ENCODE measurements at places on chromosomes 6 and 20.

DNA sequence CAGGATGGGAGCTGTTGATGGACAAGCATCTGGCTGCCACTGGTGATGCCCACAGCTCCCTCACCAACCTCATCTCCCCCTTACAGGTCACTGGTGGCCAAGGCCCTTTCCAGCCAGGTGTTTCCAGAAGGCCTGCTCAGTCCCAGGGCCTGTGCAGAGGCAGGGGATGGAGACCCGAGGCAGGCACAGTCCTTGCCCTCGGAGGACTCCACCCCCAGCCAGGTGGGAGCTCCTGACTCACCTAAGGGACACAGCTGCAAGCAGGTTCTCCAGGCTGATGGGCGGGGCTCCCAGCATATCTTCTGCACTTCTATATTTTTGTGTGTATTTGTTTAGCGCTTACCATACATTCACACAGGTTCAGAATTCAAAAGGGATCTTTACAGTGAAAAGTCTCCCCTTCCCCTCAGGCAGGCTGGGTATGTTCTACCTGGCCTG lies 17.4 kb downstream of the PRPH2 start:
- DNase-seq, result no peak

GRCh38 chr20:24899153-24899552 lies 49.9 kb upstream of the CST7 start:
- no peak for DNase-seq

DNA sequence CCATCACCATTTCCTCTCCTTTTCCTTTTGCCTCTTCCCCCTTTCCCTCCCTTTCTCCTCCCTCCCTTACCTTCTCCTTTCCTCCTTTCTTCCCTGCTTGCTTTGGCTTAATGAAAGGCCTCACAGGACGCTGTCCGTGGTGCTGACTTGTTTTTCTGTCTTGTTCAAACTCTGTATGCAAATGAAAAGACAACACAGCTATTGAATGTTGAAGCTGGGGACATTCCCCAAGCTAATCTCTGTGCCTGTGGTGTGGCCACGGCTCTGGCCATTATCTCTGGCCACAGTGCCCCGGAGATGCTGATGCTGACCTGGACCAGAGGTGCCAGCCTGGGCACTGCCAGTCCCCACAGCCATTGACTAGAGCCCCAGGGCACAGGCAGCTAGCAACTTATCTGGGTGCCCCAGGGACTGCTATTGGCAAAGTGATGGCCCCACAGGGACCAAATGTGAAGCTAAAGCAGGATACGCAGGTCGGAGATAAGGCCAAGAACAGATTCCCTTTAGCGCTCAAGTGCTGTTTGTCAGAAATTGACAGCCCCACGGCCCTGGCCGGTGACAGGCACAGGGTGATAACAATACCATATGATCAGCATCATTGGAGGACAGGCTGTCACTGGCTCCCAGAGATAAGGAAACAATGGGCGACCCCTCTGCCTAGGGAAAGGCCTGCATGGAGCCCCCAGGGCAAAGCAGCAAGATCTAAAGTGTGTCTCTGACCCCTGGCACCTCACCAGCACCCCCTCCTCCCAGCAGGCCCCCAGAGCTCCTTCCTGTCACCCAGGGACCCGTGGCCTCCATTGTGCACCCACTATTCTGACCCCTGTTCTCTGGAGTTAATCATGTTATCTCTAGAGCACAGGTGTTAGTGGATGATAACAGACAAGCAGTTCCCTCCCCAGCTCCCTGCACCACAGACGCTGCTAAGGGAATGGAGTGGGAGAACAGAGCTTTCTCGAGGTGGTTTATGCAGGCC lies 31.6 kb upstream of the SLC32A1 start:
- peak; percentile 33 for DNase-seq

DNA sequence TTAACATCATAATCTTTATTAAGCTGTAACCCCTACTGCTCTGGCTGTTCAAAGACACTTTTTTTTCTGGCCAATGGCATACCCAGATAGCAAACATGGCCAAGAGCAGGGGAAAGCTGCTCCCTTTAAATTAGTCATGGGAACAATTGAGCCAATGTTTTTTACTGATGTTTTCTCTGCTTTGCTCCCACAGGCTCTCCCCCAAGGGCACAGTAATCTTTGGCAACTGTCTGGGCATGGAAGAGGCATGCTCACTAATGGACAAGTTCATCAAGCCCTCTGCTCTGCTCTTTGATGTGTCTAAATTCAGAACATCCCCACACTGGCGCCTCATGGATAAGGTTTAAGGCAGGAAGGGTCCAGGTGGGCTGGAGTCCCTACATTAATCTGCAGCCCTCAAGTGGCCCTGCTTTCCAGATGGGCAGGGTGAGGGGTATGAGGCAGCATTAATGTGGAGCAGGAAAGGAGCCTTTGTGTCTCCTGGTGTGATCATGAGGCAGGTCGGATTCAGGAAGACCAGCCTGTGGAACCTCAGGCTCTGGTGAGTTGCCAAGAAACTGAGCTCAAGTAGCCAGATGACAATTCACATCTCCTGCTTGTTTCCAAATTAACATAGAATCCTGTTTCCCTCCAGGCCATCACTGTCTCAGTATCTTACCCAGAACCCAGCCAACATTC lies 227.0 kb upstream of the CST7 start:
- DNase-seq, result no peak

GRCh38 chr6:64439274-64439673 lies 803.7 kb downstream of the PHF3 start:
- DNase-seq, result no peak

- no peak for DNase-seq
These were observed 396.0 kb downstream of the SYNE1 start for GRCh38 chr6:152241013-152241766.

GRCh38 chr6:34791164-34791700 lies 651 bp upstream of the BLTP3A start:
- DNase-seq, result peak; percentile 25

DNA sequence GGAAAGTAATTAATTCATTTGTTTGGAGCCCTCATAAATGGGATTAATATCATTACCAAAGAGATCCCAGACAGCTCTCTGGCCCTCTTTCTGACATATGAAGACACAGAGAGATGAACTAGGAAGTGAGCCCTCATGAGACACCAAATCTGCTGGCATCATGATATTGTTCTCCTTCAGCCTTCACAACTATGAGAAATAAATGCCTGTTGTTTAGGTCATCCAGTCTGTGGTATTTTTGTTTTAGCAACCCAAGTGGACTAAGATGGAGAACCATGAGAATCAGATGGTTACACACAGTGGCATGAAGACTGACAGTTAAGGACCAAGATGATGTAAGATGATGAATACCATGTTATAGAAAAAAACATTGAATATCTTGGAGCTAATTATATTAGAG lies 16.9 kb upstream of the HBS1L start:
- no peak for DNase-seq

- DNase-seq, result peak; percentile 17
These were observed 435 bp downstream of the ZSWIM3 start for GRCh38 chr20:45857882-45858216.

GRCh38 chr6:159701413-159701999 lies 8.5 kb upstream of the SOD2 start:
- DNase-seq, result no peak

GRCh38 chr6:11875325-11876109 lies 96.9 kb upstream of the ADTRP start:
- no peak for DNase-seq

DNA sequence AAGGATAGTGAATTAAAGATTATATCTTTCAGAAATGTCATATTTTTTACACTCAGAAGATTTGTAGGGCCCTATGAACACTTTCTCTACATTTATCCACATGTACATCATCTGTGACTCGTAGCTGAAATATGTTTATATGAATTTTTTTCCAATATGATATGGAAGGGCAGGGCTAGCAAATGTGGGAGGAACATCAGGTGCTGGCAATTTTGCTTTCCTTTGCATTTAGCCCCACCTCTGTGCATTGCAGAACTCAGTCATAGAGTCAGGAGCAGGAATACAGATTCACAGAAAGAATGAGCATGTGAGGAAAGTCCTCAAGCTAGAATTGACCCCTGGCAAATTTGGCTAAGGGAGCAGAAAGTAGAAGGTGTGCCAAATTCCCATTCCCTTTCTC lies 129.9 kb downstream of the CRYBG1 start:
- no peak for DNase-seq

DNA sequence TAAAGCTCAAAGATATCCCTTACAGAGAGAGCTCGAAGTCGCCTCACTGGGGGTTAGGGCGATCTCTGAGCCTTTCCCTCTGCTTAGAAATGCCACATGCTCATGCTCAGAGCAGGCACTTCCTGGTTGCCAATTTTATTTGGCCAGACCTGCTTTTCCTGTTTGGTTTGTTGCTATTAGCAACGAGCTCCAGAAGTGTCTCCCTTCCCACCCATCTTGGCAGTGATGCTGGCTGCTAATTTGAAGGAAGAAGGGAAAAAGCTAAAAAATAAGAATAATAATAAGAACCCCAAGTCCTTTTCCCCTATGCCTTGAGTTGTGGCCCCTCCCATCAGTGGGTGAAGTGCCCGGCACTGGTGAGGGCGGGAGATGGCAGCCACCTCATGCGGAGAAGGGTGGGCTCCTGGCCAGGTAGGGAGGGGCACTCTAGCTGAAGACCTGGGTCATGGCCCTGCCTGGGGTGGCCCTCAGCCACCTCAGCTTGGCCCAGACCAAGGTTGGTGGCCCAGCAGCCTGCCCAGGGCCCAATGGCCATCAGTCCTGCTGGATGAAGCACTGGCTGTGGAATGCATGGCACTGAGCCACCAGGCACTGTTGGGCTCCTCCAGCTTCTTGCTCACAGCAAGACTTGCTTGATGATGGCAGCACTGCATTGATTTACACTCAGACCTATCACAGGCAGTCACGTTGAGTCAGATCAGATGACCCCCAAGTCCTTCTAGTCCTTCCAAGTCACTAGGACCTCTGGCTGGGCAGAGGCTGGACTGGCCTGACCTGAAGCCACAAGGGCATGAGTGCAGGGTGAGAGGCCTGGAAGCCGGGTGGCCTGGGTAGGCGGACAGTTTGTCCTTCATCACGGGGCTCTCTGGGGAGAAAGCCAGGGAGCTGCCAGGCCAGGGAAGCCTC lies 79.0 kb downstream of the SYNJ2 start:
- DNase-seq, result peak; percentile 41

DNA sequence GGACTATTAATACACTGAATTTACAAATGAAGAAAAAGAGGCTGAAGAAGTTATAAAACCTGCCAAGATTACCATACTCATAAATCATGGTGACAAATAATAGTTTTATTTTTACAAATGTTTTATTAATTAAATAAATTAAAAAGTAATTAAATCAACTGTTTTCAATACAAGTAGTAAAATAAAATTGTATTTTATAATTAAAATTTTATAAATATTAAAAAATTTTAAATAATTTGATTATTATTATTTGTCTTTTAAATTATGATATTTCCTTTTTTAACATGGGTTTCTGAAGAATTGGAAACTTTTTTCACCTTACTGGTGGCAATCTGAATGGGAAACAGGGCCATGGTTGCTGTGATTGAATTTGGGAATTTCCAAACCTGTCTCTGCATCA lies 177.3 kb upstream of the TSHZ2 start:
- DNase-seq, result no peak

DNA sequence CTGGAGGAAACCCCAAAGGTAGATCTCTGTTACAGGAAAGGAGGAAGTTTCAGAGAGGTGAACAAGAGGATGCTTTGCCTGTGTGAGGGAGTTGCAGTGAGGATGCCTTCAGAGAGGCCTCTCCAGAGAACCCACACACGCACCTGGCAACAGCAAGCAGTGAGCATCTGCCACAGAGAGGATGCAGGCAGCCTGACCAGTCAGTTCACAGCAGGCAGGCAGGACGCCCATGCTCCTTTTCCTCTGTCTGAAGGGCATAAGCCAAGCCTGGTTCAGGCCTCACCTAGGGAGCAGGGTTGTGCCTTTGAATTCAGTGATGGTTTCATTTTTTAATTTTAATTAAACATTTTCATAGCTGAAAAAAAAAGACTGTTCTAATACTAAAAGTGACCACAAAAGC lies 346.0 kb upstream of the MARCKS start:
- DNase-seq, result no peak

DNA sequence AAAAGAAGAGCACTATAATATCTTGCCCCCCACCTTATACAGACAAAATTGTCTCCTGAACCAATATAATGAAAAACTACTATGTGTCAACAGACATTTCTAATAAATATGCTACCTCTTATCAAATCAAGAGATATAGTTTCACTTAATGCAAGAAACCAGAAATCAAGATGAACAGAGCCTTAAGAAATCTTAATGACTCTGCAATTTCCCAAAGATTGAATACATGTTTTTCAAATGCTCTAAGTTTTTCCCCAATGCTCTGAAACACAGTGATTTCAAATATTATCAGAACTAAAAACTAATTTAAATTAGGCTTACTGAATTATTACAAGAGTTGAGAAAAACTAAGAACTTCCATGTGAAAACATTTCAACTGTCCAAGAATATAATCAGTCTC lies 13.3 kb downstream of the SUPT3H start:
- no peak for DNase-seq

DNA sequence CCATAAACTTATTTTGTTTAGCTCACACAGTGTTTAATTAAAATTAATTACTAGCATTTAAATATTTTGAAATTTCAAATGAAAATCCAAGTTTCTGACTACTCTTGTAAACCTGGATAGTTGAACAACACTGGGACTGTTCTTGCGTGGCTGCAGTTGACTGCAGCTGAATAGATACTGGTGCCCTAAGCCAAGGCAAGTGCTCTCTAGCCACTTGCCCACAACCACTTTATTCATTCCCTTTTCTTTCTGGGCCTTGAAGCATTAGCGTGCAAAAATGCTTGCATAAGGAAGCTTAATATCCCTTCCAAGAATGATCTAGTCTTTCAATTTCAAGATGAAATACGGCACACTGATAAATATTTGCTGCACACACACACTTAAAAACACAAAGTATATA lies 676.0 kb upstream of the MARCKS start:
- no peak for DNase-seq

- no peak for DNase-seq
These were observed 65.6 kb downstream of the SCAND1 start for GRCh38 chr20:35888657-35889056.

- no peak for DNase-seq
These were observed 265.2 kb downstream of the CBLN4 start for GRCh38 chr20:55740076-55740475.

GRCh38 chr6:14348389-14348788 lies 230.8 kb downstream of the CD83 start:
- no peak for DNase-seq

- no peak for DNase-seq
These were observed 82.0 kb downstream of the PKIB start for GRCh38 chr6:122692175-122692598.

GRCh38 chr6:46062312-46062711 lies 46.7 kb upstream of the CLIC5 start:
- DNase-seq, result no peak

DNA sequence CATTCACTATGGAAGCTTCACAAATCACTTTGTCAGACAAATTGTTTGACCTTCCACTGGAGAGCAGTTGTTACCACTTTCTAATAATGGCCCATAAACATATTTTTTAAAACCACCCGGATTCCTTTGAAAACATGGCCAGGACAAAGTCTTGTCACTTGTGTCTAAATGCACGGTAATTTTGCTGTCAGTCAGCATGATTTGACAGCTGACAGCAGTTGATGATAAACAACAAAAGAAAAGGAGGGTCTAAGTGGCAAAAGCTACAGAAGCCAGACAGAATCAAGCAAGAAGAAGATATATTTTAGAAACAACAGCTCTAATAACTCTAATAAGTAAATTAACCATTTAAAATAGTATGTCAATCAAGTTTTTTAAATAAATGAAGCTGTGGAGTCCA lies 27.7 kb upstream of the CARMIL1 start:
- no peak for DNase-seq
